ENCODE measurements at places on chromosomes 5 and 9. TPM values are rescaled to one million over a fixed set of nuclear protein-coding genes. Genes with fewer than 3 reads are reported as not detected.

Gene BTNL3
- not detected for total RNA-seq

Gene IL31RA
- 0.59 TPM for total RNA-seq

Gene FOXD4L5
- total RNA-seq, result 0.61 TPM

Gene TAF11L5
- total RNA-seq, result not detected

Gene INSL4
- not detected for total RNA-seq

Gene NOL6
- total RNA-seq, result 36.4 TPM

Gene UBAC1
- total RNA-seq, result 54.8 TPM

DNA sequence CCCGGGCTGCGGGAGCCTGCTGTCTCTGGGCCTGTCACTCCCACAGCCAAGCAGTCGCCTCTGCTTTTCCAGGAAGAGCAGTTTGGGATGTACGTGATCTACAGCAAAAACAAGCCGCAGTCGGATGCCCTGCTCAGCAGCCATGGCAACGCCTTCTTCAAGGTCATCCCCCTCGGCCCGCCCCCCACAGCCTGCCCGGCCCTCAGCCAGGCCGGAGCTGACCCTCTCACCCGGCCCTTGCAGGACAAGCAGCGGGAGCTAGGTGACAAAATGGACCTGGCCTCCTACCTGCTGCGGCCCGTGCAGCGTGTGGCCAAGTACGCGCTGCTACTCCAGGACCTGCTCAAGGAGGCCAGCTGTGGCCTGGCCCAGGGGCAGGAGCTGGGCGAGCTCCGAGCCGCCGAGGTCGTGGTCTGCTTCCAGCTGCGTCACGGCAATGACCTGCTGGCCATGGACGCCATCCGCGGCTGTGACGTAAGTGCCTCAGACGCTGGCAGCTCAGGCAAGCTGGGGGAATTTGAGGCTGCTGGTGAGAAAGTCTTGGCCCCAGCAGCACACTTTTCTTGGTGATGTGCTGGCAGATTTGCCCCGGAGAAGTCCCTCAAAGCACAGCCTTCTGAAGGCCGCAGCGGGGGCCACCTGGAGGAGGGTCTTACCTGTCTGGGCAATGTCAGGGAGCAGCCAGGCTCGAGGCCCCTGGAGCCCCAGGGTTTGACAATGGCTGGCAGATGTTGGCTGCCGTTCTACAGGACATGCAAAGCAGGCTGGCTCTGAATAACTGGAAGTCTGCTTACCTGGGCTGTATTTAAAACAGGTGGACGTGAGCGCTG is 20.1 kb upstream of the LRRC14B start:
- DNase-seq, result no peak

DNA sequence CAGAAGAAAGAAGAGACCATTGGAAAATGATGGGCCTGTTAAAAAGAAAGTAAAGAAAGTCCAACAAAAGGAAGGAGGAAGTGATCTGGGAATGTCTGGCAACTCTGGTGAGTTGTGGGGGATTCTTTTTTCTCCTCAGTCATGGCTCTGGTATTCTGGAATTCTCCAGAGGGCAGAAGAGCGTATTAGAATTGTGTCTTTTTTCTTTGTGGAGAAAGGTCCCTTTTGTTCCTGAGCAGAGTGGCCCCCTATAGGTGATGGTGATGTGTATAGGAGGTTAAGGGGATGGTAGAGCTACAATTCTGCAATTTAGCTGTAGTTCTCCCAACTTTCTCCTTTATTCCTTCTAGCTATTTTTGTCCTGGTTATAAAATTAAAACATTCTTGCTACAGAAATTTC is 1.6 kb upstream of the DHFR start:
- no peak for DNase-seq

DNA sequence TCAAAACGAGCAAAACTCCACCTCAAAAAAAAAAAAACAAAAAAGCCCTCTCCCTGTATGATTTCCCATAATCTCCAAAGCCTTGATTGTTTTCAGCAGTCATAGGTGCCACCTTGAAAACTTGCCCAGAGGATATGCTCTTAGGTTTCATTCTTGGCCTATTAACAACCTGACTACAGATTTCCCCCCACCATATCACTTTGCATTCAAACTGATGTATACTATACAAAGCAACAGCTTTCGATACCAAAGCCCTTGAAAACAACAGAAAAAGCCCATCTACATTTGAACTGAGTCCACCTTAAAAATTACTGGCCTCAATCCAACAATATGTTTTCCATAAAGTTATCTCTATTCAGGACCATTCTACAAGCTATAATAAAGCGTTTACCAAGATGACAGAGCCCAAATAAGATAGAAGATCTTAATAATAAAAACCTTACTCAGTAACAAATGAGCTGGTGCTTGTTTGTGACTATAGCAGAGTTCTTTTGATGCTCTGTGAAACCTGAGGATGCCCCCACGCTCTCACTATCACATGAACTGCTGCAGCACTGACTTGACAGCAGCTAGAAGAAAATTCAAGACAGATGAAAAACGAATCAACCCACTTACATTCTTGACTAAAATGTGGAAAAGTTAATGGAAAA is 44.4 kb downstream of the FNBP1 start:
- no peak for DNase-seq

- no peak for DNase-seq
These were observed 60.1 kb upstream of the ZNF608 start for GRCh38 chr5:124806373-124807077.

DNA sequence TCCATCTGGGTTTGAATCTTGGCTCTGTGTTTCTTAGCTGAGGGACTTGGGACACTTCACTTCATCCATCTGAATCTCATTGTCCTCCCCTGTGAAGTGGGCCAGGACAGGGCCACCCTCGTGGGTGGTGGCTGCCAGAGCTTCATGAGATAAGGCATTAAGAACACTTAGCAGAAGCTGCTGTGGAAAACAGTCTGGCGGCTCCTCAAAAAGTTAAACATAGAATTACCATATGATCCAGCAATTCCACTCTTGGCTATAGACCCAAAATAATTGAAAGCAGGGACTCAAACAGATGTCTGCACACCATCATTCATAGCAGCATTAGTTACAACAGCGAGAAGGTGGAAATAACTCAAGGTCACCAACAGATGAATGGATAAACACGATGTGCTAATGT is 42.4 kb upstream of the GGTA1 start:
- DNase-seq, result no peak

- no peak for DNase-seq
These were observed 12.5 kb downstream of the TMEM8B start for GRCh38 chr9:35841645-35841900.

DNA sequence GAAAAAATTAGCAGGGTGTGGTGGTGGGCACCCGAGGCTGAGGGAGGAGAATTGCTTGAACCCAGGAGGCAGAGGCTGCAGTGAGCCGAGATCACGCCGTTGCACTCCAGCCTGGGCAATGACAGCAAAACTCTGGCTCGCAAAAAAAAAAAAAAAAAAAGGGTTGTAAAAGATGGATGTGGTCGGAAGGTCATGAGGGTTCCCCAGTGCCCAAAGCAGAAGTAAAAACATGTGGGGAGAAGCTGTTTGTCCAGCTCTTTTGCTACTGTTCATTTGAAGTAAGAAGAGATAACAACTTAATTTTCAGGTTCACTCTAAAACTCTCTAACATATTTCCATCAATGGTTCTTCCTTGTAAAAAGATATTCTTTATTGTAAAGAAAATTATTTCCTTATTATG is 57.1 kb upstream of the GOLPH3 start:
- DNase-seq, result no peak

DNA sequence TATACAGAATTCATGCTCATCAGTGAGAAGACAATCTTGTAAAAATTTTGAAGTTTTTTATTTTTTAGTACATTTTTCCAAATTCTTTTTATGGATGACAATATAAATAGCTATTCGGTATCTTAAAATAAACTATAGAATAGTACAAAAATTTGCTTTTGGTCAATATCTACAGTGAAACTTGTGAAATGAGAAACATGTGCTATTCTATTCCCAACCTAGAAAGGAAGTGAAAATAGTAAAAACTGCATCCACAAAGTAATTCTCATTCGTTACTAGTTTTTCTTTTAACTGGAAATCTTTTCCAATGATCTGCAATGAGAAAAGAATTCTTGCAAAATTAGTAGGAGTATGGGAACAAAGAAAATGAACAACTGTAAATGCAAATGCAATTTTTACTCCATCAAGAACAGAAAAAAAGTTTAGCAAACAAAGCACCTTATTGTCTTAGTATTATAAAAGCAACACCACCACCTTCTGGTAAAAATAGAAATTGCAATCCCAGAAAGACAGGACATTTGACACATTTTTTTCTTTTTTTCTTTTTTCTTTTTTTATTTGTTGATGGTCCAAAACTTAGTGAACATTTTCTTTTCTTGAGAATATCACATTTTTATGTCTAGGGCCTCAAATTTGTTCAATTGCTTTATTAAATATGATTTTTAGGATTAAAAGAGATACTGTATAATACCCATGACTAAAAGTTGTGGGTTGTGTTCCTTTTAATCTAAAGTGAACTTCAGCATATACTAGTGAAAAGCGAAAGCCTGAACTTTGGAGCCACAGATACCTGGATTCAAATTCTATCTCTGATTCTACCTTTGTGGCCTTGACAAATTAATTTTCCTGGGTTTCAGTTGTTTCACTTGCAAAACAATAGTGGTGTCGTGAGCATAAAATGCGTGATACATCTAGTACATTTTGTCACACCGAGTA is 72.3 kb downstream of the SLCO4C1 start:
- peak; percentile 41 for DNase-seq

DNA sequence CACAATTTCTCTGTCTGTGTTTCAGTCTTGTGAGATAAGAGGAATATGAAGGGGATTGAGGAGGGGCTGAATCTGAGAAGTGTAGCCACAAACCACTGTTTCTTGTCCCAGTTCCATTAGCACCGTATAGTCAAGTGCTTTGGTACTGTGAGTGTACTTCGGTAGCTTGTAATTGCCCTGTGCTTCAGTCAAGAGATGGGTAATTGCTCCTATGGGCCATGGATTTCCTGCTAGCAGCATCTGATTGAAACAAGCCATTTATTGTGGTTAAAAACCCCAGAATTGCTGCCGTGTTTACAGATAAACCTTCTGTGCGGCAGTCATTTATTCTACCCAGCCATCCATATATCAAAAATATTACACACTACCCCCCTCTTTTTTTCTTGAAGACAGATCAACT is 98.6 kb downstream of the MAT2B start:
- no peak for DNase-seq

DNA sequence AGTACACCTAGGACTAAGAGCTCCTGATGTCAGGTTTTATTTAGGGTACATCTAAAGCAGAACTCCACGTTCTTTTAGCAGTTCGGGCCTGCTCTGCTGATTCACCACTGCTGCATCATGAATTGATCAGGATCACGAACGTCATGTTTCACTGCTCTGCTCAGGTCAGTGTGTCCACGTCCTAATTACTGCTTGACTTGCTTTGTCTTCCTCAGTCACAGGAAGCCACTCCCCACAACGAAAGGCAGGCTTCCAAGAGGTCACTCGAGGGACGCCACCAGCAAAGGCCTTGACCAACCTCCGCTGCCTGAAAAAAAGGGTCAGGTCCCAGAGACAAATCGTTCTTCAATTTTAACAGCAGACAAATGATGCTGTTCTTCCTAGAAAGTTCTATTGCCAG is 40.3 kb downstream of the CTNND2 start:
- no peak for DNase-seq

DNA sequence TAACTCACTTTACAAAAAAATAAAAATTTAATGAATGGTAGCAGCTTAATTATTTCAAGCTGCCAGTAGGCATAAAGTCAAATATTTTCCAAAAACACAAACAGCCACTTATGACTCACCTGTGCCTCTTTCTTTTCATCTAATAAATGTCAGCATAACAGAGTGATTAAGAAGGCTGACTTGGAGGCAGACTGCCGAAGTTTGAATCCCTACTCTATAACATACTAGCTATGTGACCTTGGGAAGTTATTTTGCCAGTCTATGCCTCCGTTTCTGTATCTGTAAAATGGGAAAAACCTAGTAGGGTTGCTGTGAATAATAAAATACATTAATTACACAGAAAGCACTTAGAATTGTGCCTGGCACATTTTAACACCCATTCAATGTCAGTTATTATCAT is 33.8 kb downstream of the FANCC start:
- no peak for DNase-seq

GRCh38 chr9:6838158-6838557 is 80.4 kb downstream of the KDM4C start:
- DNase-seq, result no peak

DNA sequence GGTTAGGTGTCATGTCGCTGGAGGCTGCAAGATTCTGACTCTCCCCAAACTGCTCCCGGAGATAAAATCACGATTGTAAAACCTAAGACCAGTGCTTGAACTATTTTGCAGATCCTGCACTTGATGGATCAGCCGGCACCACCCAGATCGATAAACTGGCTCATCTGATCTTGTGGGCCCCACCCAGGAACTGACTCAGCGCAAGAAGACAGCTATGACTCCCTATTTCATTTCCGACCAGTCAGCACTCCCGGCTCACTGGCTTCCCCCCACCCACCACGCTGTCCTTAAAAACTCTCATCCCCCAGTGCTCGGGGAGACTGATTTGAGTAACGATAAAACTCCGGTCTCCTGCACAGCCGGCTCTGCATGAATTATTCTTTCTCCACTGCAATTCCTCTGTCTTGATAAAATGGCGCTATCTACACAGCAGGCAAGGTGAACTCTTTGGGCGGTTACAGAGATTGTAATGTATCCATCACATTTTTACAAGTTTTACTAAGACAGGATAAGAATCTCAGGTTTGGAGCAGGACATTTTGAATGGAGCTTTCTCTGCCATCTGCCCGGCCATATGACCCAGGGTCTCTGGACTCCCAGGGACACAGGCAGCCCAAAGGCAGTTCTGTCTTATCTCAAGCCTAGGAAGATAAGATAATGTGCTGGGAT is 10.6 kb upstream of the PPP1R26 start:
- peak; percentile 76 for DNase-seq

DNA sequence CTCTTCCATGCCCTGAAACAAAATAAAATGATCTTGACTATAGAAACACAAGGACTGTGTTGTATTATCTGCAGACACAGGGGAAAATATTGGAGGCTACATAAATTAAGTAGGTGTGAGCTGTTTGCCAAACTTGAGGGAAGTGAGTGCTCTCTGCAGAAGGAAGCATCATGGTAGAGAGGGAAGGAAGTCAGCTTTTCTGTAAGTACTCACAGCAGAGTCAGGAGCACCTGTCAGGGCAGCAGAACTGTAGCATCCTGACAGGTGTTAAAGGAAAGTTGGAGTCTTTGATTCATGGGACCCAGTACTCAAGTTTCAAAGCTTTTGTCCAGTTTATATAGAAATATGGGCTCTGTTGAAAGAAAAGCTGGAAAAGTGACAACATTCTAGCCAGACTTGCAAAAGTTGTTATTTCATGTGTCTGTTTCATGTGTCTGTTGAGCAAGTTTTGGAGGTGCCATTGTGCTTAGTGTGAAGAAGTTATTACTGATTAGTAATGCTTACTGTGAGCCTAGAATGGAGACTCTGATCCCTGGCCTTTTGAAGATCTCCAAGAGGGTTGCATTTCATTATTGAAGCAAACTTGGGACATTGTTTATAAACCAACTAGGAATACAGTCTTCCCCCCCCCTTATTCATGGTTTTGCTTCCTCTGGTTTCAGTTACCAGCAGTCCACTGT is 194.7 kb downstream of the SPATA31D1 start:
- DNase-seq, result no peak
